DMS 273 treated with DMSO at 0.1 percent for 48 hours (cell line): ENCODE measurements at places on chromosomes 7 and 10.

DNA sequence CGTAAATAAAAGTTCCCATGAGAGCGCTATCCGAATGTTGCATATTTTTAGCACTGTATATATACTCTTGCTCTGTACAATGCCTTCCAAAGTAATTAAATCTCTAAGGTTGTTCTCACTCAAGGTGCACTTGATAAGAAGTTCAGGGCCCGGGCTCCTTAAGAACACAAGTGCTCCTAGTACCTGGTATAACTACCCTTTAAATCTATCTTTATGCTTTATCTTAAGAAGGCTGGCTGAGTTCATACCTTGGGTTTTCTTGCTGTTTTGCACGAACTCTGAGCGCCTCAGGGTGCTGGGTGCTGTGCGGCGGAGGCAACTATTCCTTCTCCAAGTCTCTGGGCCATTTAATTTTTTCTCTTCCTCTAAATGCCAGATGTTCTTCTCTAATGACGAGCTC lies 80.4 kb downstream of the DNMBP start:
- DNase-seq, result no peak

- no peak for DNase-seq
Measured at GRCh38 chr10:31885971-31886370, 42.7 kb downstream of the ARHGAP12 start.

- DNase-seq, result no peak
Measured at GRCh38 chr7:13416071-13416470, 573.4 kb downstream of the ETV1 start.

DNA sequence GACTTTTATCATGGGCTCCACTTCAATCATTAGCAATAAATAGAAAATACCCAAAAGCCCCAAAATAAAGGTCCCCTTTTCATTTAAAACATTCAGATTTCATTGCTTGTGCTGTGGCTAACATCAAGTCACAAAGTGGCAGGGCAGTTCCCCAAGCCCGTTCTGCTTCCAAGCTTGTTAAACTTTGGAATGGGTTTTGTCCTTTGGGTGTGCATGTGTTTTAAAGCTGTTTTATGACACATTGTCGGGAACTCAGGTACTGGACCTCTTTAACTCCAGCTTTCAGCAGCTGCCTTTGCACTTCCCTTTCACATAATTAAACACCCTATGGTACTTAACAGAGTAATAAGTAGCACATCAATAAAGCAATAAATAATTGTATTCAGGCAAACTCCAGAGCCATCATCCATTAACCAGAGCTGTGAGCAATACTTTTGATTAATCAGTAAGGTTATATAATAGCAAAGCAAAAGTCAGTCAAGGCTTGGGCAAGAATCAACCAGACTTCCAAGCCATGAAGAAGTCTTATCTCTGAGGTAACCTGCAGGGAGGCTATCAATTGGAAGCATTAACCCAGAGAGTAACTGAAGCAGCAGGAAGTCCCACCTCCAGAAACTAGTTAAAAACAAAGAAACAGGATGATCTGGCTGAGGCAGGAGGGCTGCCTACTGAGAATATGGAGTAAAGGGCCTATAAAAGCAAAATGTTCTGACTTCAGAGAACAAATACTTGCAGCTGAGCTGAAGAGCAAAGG lies 56.1 kb upstream of the ARID5B start:
- DNase-seq, result no peak

DNA sequence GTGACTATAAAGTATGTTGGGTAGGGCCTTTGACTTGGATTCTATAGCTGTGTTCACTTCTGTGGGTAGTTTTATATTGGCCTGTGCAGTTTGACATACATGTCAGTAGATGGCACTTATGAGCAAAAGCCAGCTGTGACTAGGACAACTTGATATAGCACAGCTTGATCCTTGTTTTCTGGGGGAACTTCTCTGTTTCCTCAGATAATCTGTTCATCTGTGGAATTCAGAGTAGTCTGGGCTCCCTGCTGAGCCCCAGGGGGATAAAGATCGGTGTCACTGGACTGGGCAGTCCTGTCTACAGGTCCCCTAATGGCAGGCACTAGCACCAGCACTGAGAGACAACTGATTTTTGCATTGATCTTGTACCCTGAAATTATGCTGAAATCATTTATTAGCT lies 25.4 kb downstream of the CYP2C9 start:
- no peak for DNase-seq
